ENCODE measurements at places on chromosomes 3 and 15.
A peak's percentile ranks its signal among the peaks of the same experiment; 100 is the strongest.

DNA sequence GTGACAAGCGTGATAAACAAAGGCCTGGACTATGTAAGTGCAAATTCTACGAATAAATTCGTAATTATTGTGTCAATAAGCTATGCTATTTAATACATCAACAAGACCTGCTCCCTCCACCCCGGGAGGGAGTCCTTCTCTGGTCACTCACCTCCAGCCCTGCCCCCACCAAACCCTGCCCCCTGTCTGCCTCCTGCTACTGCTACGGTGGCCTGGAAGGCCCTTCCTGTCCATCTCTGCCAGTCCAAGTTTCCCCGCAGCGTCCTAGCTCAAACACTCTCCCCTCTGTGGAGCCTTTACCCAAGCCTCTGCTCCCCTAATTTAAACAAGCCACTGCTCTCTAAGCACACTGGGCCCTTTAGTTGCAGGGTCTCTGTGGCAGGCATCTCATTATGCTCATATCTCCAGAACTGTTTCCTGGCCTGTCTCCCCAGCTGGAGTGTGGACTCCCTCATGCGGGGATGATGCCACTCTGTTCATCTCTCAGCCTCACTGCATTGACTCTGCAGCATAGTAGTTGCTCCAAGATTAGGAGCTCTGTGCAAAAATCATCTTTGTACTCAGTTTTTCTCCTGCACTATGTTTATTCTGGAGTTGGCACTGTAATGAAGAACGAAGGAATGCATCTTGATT lies 241.2 kb downstream of the NTRK3 start:
- H3K4me1 ChIP-seq: no peaks in the 10 kb centered on the region
- DNase-seq: no peak
- no peak overlapping the region for H3K27ac ChIP-seq
- no peak overlapping the region for H3K4me3 ChIP-seq
- no peaks in the 10 kb centered on the region for H3K36me3 ChIP-seq
- H3K27me3 ChIP-seq: no peaks in the 10 kb centered on the region

GRCh38 chr3:145383416-145383815 lies 777.6 kb downstream of the PLOD2 start:
- H3K4me3 ChIP-seq: no peak overlapping the region
- no peaks in the 10 kb centered on the region for H3K36me3 ChIP-seq
- no peaks in the 10 kb centered on the region for H3K4me1 ChIP-seq
- DNase-seq: no peak
- H3K27me3 ChIP-seq: no peaks in the 10 kb centered on the region
- no peak overlapping the region for H3K27ac ChIP-seq

DNA sequence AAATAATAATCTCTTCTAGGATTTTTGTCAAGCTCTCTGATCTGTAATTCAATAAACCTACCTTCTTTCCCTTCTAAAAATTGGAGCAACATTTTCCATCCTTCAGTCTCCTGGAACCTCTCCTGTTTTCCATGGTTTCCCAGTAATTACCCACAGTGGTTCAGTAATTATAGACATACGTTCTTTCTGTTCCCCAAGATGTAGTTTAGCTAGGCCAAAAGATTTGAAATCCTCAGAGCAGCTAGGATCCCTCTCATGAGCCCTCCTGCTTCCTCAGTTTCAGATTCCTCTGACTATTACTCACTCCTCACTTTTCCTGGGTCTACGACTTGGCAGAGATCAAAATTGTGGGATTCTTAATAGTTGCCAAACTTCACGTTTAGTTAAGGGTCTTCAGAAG lies 76.9 kb upstream of the IGSF10 start:
- H3K4me1 ChIP-seq: no peaks in the 10 kb centered on the region
- DNase-seq: no peak
- H3K27ac ChIP-seq: no peak overlapping the region
- H3K4me3 ChIP-seq: no peak overlapping the region
- H3K27me3 ChIP-seq: no peaks in the 10 kb centered on the region

DNA sequence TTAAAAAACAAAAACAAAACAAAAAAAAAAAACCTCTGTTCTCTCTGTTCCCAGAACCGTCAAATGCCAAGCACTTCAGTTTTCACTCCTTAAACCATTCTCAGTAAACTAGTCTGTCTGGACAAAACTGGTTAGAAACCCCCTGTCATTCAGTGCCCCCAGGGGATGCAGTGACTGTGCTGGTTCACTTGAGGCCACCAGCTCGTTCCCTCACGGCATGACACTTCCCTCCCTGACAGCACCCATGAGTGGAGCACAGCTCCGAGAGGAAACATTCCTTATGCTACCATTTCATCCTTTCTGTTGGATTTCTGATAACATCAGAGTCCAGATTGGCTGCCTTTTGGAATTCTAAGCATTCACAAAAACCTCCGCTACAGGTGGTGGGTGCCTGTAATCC lies 244.0 kb upstream of the TPM1 start:
- no peak overlapping the region for H3K4me3 ChIP-seq
- no peaks in the 10 kb centered on the region for H3K27me3 ChIP-seq
- H3K36me3 ChIP-seq: peaks cover 1% of the 10 kb centered on the region
- H3K27ac ChIP-seq: peak overlapping the region; percentile 53
- peak; percentile 52 for DNase-seq
- H3K4me1 ChIP-seq: 0 out of 2 replicates have a peak, but pooled peaks cover 10% of the 10 kb centered on the region

DNA sequence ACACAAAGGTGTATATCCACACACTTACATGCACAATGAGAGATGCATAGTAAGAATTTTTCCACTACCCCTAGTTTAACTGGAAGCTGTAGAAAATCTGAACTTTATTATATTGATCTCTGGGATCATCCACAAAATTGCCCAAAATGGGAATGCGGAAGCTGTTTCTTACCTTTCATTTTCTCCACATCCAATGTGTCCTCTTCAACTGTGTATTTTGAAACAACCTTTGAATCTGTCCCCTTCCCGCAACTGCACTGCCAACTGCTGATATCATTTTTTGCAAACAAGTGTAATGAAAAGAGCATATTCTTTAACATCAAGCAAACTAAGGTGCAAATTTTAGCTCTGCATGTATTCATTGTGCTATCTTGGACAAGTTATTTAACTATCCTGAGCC lies 427.6 kb upstream of the TPRG1 start:
- peaks cover 65% of the 10 kb centered on the region for H3K4me1 ChIP-seq
- peak overlapping the region; percentile 90 for H3K27ac ChIP-seq
- H3K4me3 ChIP-seq: no peak overlapping the region
- no peak for DNase-seq
- no peaks in the 10 kb centered on the region for H3K27me3 ChIP-seq

- H3K27ac ChIP-seq: no peak overlapping the region
- no peak for DNase-seq
- H3K27me3 ChIP-seq: no peaks in the 10 kb centered on the region
- no peak overlapping the region for H3K4me3 ChIP-seq
These were observed 37.2 kb downstream of the IL20RB start for GRCh38 chr3:136994772-136995516.

DNA sequence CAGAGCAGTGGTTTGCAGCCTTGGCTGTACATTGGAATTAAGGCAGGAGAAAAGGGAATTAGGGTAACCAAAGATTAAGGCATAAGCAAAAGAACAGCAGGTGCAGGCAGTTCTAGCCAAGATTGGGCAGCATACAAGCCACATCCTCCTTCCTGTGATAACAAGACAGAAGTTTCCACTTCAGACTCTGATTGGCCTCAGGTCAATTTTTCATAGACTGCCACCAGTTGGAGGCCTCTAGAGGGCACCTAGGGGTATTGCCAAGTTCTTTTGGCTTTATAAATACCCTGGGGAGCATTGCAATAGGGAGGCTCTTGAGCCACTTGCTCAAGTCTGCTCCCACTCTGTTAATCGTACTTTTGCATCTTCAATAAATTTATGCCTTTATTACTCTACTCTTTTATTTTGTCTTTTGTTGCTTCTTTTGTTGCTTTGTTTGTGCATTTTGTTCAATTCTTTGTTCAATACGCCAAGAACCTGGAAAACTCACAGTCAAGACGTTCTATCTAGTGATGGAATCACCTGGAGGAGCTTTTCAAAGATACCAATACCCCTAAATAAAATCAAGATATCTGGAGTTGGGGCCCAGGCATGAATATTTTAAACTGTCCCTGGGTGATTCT lies 32.2 kb upstream of the FMN1 start:
- H3K4me1 ChIP-seq: no peaks in the 10 kb centered on the region
- H3K27ac ChIP-seq: no peak overlapping the region
- no peak overlapping the region for H3K4me3 ChIP-seq
